AG09309 (cell line): ENCODE measurements at places on chromosomes 1 and 21.

- no peak for DNase-seq
Observed at GRCh38 chr21:35019631-35020032, 29.5 kb downstream of the RUNX1 start.

GRCh38 chr1:178539291-178539690, 26.4 kb downstream of the TEX35 start:
- DNase-seq, result no peak

GRCh38 chr1:72281637-72282270, 585 bp downstream of the NEGR1 start:
- no peak for DNase-seq

DNA sequence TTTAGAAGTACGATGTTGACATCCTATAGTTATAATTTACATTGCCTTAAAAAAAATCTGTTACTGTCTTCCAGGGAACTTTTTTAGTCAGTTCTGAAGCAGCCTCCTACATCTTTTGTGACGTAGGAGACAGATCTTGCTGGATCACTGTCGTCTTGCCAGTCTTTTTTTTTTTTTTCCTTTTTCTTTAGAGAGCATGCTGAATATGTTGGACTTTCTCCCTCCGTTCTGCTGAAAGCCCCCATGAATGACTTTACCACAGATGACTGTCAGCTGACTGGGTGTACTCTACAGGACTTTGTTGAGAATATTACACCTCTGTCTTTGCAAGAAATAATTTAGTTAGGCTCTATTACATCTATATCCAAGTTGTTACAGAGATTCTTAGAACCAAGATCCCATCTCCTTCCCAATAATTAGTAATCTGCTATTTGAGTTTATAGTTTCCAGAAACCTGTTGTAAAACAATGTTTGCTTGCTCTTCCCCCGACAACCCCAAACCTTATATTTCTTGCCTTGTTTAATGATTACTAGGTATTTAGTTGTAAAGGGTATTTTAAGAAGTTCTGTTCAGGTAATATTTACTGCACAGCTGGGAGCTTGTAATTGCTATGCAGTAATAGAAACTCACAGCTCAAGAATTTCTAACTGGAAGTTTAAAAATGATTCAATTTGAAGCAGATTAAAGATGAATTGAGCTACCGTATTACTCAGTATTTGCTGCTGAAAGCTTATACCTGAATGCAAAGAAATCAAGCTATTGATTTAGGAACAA, 61.8 kb downstream of the RASAL2 start:
- DNase-seq, result no peak

- no peak for DNase-seq
Observed at GRCh38 chr21:36456729-36457414, 23.1 kb downstream of the CLDN14 start.

DNA sequence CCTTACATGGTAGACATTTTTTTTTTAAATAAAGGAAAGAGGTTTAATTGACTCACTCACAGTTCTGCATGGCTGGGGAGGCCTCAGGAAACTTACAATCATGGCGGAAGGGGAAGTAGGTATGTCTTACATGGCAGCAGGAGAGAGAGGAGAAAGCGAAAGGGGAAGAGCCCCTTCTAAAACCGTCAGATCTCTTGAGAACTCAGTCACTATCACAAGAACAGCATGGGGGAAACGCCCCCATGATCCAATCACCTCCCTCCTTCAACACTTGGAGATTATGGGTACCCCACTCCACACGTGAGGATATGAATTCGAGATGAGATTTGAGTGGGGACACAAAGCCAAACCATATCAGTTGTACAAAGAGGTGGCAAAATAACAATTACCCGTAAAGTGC, 301.7 kb downstream of the GRIK1 start:
- DNase-seq, result no peak

DNA sequence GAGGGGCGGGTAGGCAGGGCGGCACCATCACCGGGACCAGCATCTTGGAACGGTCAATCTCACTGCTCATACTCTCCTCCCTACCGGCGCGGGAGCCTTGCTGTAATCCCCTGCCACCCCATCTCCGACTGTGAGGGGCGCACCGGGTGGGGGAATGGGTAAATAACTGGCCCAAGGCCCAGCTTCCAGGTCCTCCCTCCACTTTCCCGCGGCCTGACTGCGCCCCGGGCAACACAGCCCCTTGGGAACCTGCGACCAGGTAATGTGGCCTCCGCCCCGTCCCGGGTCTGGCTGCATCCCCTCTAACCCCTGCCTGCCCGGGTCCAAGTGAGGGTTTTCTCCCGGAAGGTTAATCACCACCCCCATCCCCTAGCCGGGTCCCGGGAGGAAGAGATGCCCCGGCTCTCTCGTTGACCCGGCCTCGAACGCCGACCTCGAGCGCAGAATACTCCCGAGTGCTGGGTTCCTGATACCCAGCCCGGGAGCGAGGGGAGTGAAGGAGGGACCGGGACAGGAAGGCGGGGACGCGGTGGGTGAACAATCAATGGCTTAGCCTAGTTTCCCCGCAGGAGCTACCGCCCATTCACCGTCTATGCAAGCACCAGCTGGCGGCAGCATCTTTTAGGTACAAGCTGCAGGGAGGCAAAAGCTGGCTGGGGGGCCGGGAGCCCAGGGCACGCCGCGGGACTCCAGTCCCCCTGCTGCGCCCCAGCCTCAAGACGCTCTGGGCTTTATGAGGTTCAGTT, 5.9 kb upstream of the LHX9 start:
- DNase-seq, result no peak
